Midbrain (tissue), 1 donor: ENCODE measurements at places on chromosomes 6 and 20.

GRCh38 chr20:44496976-44497375 lies 21.3 kb downstream of the TTPAL start:
- no peak for DNase-seq

DNA sequence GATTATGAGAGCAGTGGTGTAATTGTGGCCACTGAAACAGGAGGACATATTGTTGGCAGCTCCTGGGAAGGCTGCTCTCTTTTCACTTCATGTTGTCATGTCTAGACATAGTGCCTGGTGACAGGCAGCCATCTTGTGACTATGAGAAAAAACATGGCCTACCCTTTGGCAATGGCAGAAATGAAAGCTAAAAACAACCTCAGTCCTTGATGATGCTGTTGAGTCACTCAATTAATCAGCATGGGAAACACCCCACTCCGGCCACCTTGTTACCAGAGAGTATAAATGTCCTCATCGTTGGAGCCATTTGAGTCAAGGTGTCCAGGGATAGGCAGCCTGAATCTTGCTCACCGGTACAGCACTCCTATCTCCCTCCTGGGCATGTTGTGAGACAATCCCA lies 31.2 kb upstream of the HMGA1 start:
- DNase-seq = no peak

DNA sequence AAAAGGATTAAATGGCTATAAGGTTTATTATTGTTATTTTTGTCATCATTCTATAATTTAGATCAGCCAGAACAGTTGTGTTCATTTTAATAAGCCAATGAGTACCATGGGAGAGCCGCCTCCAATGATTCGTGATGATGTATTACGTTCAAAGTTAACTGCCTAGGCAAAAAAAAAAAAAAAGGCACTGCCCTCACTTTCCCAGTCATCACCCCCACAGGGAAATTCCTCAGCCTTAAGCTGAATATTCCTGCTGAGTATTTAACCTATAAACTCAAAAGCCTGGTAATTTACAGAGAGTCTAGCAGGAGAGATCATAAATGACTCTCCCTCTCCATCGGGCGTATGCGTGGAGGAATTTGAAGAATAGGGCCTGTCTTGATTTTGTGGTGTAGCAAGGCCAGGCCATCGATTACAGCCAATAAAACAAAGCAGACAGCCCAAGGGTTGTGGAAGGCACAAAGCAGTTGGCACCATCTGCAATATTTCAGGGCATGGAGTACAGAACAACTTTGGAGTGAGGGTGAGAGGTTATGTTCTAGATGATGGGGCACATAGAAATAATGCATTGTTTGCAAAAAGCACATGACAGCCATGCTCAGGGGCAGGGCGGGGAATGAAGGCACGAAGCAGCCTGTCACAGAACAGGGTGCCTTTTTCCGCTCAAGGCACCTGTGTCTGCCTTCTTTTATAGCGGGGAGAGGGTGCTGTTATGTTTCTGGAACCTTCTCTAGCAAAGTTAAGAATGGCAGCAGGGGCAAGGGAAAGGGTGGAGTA lies 138.2 kb upstream of the DTNBP1 start:
- no peak for DNase-seq

GRCh38 chr6:56144538-56145324 lies 102.6 kb downstream of the COL21A1 start:
- no peak for DNase-seq

DNA sequence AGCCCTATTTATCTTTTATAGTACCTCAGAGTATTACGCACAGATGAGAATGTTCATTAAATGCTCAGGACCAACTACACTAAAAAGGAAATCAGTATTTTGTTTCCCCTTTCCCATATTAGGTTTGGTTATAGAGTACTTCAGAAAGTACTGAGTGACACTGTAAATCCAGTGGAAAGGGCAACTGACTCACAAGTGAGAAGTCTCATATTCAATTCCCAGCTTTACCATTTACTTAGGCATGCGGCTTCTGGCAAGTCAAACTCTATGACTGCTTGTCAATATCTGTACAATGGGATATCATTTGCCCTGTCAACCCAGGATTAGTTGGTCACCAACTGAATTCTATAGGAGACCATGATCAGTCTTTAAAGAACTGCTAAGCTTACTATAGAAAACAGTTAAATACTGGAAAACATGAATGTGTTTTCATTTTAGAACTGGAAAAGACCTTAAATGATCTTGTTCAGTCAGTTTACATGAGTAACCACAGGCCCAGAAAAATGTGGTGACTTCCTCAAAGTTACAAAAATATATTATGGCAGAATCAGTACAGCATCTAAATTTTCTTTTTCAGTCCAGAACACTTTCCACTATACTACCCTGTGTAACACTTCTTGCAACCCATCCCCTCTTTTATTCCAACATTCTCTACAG lies 3.6 kb downstream of the MAP3K7 start:
- DNase-seq = no peak
